ENCODE measurements at places on chromosomes 16 and 17.

DNA sequence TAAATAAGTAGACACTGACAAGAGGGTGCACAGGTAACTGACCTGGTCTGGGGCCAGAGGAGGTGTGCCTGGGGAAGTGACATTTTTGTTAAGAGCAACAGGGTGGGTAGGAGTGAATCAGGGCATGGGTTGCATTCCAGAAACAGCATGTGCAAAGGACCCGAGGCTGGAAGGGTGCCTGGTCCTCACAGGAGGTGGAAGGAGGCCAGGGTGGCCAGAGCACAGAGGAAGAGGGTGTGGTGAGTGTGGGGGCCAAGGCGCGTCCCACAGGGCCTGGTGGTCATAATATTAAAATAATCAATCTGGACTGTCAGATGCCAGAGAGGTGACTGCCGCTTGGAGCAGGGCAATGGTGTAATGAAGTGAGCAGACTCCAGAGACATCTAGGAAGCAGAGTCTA is 14.3 kb downstream of the ARHGAP23 start:
- no peak for DNase-seq

- no peak for DNase-seq
These were observed 22.2 kb upstream of the NFATC3 start for GRCh38 chr16:68062910-68063393.

GRCh38 chr17:13544292-13544691 is 57.4 kb downstream of the HS3ST3A1 start:
- DNase-seq, result no peak

DNA sequence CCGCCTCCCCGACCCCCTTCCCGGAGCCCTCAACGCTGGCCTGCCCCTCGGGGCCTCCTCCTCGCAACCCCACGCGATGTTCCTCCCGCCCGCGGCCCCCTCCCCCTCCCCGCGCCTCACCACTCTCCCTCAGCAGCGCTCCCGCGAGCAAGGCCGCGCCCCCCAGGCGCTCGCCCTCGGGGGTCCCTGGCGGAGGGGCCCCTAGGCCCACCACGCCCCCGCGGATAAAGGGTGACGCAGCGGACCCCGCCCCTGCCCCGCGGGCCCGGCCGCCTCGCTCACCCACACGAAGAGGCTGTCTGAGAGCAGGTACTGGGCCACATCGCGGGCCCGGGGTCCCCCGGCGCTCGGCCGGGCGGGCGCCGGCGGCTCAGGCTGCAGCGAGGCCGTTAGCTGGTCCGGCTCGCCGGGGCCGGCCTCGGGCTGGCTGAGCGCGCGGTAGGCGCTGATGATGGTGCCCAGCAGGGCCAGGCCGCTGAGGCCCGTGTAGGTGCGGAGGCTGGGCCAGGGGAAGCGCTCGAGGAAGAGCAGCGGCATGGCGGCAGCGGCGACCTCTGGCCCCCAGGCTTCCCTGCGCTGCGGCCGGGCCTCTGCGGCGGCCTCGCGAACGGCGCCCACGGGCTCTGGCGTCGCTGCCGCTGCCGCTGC is 430 bp downstream of the AMFR start:
- peak; percentile 14 for DNase-seq

- no peak for DNase-seq
These were observed 26.9 kb downstream of the HSD17B2 start for GRCh38 chr16:82061861-82062525.

DNA sequence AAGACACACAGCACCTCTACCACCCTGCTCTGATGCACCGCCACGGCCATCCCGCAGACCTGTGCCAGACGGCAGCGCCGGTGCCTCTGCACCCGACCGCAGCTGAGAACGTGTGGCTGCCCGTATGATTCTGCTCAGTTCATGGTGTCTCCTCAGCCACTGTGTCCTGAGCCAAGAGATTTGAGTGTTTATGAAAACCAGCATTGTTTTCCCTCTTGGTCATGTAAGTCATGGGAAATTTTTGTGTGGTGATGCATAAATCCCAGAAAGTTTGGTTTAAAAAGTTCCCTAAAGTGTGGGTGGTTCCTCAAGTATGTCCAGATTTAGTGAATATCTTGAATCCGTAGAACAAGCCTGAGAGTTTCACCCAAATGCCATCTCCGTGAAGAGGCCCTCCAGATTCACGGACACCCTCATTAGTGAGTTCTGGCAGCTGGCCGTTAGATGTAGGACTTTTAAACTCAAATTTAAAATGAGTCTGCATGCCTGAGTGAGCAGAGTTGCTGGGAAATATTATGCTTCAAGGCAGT is 57.6 kb downstream of the CDRT4 start:
- DNase-seq, result no peak
